ENCODE measurements at places on chromosomes 3 and 15. TPM values are rescaled to one million over a fixed set of nuclear protein-coding genes. Genes with fewer than 3 reads are reported as not detected.

Gene ACTRT3
- 3.1 TPM for total RNA-seq

Gene RTP1
- total RNA-seq = not detected

- DNase-seq = no peak
Observed at GRCh38 chr3:23096041-23096440, 107.1 kb upstream of the UBE2E2 start.

GRCh38 chr3:193157051-193157450 is 84.0 kb upstream of the PLAAT1 start:
- no peak for DNase-seq

DNA sequence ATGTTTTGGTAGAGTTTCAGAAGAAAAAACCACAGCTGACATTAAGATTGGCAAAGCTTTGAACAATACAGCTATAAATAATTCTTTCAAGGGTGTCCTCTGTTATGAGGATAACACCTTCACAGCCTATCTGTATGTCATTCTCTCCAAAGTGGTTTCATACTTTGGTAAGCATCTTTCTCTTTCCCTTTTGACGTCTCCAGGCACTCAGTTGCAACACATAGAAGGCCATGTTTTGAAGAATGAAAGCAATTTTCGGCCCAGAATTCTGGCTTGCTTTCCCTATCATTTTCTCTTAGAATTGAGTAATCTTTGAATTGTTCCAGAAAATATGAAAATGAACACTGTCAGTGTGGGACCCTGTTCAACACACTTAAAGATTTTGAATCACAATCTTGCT is 200.0 kb upstream of the CBLB start:
- DNase-seq = no peak

- DNase-seq = no peak
Observed at GRCh38 chr15:57395292-57395691, 19.0 kb downstream of the CGNL1 start.

DNA sequence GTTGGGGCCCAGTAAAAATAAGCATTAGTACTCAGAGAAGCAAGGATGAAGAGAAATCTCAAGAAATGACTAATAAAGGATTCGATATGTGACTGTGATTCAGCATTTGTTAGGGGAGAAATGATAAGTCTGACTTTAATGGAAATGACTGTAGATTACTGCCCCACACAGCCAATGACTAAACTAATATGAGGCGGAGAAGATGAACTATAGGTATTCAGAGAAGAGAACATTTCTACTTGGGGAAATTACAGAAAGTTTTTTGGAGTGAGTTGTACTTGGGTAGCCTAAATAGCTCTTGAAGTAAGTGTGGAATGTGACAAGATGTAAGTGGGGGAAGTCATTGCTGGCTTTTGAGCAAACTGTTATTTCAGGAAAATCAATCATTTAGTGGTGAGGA is 380.0 kb downstream of the PDCD6IP start:
- DNase-seq = no peak

DNA sequence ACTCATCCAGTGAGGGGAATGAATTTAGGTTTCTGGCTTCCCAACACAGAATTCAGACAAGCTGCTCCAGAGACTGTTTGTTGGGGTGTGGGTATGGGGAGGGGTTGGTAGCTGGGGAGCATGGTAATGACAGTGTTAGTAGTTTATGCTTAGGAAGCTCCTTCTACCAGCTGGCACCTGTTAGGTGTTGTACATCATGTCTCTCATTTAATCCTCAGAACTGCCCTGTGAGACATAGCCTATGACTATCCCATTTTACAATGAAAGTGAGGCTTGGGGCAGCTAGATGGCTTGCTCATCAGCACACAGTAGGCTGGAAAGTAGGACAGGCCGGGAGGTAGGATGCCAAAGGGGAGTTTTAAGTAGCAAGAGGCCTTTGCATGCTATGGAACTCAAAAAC is 2.5 kb downstream of the EIF4E3 start:
- DNase-seq = no peak

Gene PGBD4
- 0.27 TPM for total RNA-seq

GRCh38 chr3:172103724-172104123 is 64.3 kb downstream of the FNDC3B start:
- DNase-seq = no peak

Gene EBLN2
- total RNA-seq = 4.7 TPM

DNA sequence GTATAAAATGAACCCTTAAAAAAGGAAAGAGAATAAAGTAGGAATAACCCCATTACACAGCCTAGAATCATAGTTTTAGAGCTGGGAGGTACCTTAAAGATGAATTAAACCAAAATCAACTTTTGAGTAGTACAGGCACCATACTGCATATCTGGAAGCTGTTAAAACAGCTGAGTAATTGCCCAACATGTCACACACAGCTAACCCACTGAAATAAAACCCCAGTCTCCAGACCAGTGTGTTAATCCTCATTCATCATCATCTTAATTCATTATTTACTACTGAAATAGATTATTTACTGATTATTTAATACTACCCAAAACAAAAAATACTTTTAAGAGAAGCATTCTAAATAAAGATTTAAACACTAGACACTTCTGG is 52.8 kb downstream of the GPR160 start:
- DNase-seq = no peak

GRCh38 chr3:182802413-182803390 is 9.4 kb downstream of the ATP11B start:
- DNase-seq = no peak

Gene CAND2
- total RNA-seq = 44.6 TPM

DNA sequence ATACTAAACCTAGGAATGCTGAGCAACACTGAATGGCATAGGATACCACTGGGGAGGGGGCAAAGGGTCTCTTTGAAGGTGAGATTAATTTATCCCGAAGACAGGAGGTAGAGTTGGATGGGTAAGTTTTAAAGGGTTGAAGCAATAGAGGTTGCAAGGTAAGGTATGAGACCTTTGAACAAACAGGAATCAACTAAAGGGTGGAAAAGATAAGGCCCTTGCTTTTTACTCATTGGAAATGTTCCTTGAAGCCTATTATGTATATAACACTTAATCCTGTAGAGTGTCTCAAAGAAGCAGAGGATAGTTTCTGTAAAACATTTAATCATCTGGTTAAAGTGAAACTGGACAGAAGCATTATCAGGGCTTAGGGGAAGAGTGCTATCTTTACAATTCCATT is 5.7 kb downstream of the ABHD5 start:
- no peak for DNase-seq

GRCh38 chr15:82952158-82953081 is at the start of gene HOMER2:
HOMER2 (minus strand) TSS chr15:82952720; CDS start chr15:82952535, 185 bp downstream.
- no peak for DNase-seq

Gene BOC
- total RNA-seq = 33.4 TPM

GRCh38 chr3:46942076-46942475 is 34.5 kb downstream of the CCDC12 start:
- DNase-seq = no peak

GRCh38 chr15:32705446-32705845 is 12.4 kb upstream of the GREM1 start:
- DNase-seq = no peak

DNA sequence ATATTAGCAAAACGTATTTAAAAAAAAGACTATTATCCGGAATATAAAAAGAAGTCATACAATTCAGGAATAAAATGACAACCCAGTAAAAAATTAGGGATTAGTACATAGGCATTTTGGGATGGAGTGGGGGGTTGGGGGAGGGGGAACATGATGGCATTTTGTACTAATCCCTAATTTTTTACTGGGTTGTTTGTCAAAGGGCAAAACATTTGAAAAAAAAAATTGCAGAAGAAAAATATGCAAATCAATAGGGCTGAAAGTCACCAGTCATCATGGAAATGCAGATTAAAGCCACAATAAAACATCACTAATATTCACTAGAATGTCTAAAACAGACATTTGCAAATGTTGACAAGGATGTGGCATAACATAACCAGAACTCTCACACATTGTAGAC is 82.5 kb downstream of the RPL22L1 start:
- DNase-seq = no peak

GRCh38 chr15:85041230-85041629 is 59.6 kb downstream of the PDE8A start:
- no peak for DNase-seq

DNA sequence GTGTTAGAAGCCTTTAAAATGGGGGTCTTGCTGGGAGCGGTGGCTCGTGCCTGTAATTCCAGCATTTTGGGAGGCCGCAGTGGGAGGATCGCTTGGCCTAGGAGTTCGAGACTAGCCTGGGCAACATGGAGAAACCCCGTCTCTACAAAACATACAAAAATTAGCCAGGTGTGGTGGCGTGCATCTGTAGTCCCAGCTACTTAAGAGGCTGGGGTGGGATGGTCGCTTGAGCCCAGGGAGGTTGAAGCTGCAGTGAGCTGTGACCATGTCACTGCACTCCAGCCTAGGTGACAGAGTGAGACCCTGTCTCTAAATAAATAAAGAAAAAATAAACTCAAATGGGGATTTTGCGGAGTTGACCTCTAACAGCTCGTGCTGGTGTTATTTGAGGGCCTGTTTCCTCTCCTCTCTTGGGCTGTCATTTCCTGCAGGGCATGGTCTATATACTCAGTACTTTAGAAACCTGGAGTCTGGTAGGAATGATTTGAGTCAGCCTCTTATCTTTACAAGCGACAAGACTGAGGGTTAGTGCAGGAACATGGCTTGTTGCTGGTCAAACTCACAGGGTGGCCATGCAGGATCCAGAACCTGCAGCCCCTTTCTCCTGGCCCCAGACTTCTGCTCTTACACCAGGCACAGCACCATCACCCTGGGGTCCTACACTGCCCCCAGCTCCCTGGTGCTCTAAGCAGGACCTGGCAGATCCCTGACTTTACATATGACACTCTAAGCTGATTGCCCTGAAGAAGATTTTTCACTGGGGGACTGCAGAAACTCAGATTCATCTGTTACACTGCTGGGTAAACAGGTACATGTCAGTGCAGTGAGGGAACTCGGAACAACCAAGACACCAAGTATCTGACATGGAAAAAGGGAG is 15.1 kb downstream of the EHD4 start:
- no peak for DNase-seq

Gene DLEC1
- 0.14 TPM for total RNA-seq

DNA sequence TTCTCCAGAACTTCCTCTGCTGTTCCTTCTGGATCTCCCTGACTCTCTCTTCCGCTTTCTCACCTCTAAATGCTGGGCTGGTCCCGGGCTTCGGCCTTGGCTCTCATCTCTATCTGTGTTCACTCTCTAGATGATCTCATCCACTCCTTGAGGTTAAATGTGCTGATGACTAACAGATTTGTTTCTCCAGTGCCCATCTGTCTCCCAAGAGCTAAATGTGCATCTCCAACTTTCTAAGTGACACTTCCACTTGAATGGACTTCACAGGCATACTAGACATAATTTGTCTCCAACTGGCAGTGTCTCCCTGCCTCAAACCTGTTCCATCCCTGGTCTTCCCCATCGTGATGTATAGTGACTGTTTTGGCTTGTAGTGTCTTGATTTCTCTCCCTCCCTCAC is 95.3 kb downstream of the ITPR1 start:
- no peak for DNase-seq

Gene ADAMTS7
- total RNA-seq = 15.6 TPM

Gene QARS1
- total RNA-seq = 143 TPM

Gene HACL1
- 14.5 TPM for total RNA-seq

DNA sequence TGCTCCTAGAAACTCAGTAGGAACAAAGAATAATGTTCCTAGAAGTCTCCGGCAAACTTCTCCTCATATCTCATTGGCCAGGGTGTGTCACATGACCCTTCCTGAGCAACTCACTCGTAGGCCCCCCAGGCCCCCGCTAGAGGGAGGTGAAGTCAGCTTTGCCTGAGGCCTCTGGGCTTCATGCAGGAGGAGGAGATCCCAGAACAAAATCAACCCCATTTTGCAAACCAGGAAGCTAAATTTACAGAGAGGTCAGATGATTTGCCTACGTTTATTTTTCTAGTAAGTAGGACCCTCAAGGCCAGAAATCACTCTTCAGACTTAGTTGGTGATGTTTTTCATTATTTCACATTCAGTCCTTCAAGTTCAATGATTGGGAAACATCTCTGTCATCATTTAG is 99.1 kb downstream of the SSR3 start:
- no peak for DNase-seq

Gene TF
- total RNA-seq = 1.6 TPM

DNA sequence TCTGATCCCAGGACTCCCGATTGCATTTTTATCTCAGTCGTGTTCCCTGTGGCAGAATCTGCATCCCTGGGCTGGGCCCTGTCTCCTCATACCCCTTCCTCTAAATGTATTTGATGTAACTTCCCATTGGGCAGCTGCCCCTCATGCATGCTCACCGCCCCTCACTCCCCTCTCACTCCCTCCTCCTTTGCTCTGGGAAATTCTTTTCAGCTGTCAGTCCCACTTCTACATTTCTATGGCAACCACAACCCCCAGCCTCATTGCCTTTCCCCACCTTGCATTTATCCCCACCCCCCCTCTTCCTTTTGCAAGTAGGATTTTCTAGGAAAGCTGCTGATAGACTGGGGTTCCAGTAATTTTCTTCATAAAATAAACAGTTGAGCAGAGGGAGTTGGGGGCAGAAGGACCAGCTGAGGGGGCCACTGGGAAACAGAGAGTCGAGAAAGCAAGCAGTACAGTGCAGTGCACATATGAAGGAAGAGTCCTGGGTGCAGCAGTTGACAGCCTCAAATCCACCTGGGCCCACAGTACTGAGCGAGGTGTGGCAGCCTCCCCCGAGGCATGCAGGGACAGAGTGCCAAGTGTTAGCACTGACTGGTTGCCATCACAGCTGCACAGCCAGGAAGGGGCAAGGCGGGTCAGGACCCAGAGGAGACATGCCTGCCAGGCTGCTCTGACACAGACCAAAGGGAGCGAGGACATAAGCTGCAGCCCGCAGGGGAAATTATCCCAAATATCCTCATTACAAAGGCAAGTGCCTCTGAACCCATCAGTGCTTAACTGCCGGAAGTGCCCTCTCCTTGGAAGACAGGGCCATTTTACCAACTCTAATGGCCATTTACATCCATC is 476.3 kb downstream of the EPHB1 start:
- DNase-seq = no peak

DNA sequence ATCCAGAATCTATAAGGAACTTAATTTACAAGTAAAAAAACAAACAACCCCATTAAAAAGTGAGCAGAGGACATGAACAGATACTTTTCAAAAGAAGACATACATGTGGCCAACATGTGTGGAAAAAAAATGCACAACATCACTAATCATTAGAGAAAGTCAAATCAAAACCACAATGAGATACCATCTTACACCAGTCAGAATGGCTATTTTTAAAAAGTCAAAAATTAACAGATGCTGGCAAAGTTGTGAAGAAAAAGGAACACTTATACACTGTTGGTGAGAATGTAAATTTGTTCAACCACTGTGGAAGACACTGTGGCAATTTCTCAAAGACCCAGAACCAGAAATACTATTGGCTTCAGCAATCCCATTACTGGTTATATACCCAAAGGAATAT is 830.0 kb upstream of the ALCAM start:
- no peak for DNase-seq

DNA sequence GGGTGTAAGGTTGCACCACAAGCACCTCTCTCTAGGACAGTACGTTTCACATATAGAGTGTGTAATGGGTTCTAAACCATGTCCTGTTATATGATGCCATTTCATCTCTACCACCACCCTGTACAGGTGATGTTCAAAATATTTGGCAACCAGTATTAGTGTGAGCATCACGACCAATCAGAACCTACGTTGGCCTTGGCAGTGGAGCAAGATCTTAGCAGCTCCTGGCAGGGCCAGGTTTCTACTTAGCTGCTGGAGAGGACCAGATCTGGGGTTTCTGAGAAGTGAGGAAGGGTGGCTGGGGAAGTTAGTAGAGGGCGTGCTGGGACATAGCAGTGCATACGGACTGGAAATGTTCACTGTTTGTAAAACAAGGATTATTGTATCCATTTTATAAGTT is 23.1 kb upstream of the MITF start:
- no peak for DNase-seq
